ENCODE measurements at places on chromosomes 2 and 18.

DNA sequence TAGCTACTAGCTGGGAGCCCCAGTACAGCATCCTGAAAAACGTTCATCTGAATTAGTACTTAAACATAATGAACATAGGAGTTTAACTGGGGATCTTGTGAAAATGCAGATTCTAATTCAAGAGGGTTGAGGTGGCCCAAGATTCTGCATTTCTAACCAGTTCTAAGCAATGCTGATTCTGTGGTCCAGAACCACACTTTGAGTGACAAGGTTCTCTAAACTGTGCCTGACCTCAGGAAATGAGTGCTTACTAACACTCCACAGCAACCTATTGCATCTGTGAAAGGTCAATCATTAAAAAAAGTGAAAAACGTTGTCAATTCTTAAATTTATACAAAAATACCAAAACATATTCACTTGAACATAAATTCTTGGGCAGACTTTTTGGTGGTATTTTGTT is 157.1 kb upstream of the ZFP36L2 start:
- no peak for DNase-seq

- no peak for DNase-seq
These were observed 1377.6 kb upstream of the PIK3C3 start for GRCh38 chr18:40577239-40577980.

DNA sequence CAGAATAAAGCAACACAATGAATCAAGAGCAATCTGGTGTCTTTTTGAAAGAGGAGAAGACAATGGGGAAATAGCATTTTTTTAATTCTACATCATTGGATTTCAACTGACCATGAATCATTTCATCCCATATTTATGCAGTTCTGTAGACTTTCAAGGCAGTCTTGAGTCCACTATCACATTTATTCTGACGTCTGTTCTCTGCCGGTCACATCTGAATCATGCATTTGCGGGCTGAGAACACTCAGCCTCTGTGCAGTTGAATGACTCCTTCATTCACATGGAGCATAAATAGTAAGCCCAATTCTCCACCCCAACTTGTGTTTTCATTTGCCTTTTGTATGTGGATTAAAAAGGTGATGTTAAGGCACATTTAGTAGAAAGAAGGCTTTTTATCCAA is 128.2 kb downstream of the AKAIN1 start:
- DNase-seq = no peak

DNA sequence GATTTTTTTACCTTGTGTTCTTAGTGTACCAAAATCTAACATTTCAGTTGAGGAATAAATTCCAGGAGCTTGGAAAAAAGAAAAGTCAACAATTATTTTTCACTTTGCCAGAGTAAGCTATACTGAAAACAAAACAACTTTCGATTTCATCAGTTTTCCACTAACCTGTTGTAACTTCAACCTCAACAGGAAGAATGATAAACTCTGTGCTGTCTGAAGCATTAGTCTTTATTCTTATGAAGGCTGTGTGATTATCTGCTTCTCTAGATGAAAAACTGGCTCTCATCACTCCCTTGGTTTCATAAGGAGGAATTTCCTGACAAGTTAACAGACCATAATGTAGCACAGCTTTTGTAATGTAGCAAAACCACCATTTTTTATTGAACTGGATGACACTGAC is 121.2 kb downstream of the ZAP70 start:
- DNase-seq = no peak

- DNase-seq = no peak
These were observed 23.8 kb upstream of the SERPINB12 start for GRCh38 chr18:63518178-63519012.

DNA sequence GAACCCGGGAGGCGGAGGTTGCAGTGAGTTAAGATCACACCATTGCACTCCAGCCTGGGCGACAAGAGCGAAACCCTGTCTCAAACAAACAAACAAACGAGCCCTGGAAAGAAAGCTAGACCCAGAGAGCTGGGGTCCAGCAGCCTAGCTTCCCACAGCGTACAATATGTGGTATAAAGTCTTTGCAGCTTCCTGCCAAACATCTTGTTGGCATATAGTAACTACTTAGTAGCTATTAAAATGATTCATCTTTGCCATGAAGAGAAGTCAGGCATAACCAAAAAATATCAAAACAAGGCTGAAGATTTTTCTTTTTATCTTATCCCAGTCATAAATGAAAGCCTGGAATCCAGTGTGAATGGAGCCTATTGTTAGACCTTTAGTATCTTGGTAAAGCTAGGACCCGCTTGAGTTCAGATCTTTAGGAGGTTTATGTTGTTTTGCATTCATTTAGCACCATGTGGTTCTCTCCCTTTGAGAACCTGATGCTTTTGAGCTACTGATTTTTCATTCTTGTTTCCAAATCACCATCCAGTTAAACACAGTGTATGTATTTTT is 139.7 kb upstream of the NOSTRIN start:
- no peak for DNase-seq

DNA sequence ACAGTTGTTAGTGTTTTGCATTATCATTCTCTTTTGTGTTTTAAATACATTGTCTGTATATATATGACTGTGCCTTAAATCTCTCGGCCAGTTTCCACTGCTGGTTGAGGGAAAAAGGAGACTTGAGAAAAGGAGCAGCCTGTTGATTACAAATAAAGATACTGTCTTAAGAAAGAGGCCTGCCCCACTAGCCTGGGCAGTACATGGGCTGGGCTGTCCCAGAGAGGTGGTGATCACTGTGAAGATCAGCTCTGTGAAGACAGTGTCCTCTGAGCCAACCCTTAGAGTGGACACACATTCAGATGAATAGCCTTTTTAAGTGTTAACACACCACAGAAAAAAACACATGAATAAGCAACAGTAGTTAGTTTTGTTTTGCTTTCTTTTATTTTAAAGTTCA is 10.0 kb upstream of the OTX1 start:
- no peak for DNase-seq

DNA sequence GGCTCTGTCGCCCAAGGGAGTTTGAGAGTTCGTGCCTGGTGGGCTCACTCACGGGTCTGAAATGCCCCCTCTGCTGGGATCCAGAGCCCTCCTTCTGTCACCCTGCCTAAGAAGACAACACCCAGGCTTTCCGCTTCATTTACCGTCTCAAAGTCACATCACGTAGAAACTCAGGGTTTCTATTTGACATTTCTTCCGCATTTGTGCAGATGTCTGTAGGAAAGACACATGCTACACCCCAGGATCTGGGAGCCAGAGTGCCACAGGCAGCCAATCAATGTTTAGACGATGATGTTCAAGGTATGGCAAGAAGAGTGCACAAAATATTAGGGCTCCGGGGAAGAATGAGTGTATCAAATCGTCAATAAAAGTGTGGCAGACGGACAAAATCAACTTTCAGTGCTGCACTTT is 24.4 kb upstream of the ACKR3 start:
- DNase-seq = no peak

GRCh38 chr18:21406116-21406515 is 164.1 kb downstream of the GREB1L start:
- no peak for DNase-seq

DNA sequence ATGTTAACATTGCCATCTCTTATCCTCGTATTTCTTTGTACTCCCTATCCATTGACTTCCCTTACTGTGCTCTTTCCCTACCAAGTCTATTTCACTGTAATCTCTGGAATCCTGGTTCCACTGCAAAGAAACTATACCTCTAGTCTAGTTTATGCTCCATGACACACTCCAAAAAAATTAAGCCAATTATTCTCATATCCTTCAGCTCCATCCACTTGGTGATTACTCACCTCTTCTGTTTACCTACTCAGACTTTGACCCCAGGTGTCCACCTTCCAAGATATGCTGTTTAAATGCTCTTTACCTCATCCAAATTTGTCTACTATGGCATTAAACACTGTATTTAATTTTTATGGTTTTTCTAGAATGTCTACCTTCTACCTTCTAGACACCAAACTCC is 137.9 kb downstream of the ATAD2B start:
- DNase-seq = no peak

- DNase-seq = no peak
These were observed 645 bp downstream of the KCTD18 start for GRCh38 chr2:200509235-200509611.

DNA sequence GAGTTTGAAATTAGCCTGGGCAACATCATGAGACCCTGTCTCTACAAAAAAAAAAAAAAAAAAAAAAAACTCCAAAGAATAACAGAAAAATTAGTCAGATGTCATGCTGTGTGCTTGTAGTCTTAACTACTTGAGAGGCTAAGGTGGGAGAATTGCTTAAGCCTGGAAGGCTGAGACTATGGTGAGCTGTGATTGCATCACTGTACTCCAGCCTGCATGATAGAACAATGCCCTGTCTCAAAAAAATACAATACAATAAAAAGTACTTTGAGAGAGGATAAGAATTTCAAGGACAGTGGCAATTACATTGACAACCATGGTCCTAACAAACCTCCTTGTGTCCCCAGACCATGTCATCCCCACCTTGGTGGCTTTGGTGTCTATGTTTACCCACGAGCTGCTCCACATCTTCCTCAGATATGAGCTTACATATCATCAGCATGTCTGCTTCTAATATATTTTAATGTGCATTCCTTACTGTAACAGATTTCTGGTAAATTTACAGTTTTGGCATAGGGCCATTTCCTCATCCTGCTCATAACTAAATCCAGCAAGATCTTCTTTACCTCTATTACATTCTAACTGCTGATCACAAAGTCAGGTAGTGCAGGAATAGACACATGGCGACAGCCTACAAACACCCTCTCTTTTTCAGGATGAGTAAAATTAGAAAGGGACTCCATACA is 437.7 kb upstream of the HNRNPA3 start:
- no peak for DNase-seq

DNA sequence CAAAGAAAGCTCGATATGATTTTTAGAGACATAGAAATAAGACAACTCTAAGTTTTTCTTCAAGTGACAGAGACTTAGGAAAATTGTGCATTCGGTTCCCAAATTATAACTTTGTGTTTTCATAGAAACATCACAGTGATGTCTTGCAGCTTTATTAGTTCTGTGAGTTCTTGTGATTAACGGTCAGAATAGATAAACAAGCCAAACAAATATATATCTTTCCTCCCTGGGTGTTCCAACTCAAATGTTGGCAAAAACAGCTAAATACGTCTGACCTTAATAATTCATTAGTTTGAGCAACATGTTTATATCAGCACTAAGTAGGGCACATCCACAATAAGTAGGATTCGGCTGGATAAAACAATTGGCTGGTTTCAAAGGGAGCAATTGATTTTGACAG is 47.6 kb downstream of the DTNA start:
- DNase-seq = no peak
